Bronchial smooth muscle cell (primary cell): ENCODE measurements at places on chromosomes 3 and 15. TPM values are rescaled to one million over a fixed set of nuclear protein-coding genes. Genes with fewer than 3 reads are reported as not detected.

Gene ZNF662
- total RNA-seq = 1.3 and 2.0 TPM in 2 replicates

Gene HTR3E
- total RNA-seq = not detected in 2 replicates

Gene GXYLT2
- 24.1 and 34.0 TPM in 2 replicates for total RNA-seq

Gene SLC9C1
- not detected in 2 replicates for total RNA-seq

Gene CRTAP
- total RNA-seq = 204 and 253 TPM in 2 replicates

Gene PLA2G4D
- total RNA-seq = not detected in 2 replicates

Gene ZBTB38
- total RNA-seq = 45.3 and 86.2 TPM in 2 replicates

Gene CTXN2
- not detected in 2 replicates for total RNA-seq

Gene GPR156
- 0.09 and 0.32 TPM in 2 replicates for total RNA-seq

Gene RSL24D1
- 83.9 and 85.8 TPM in 2 replicates for total RNA-seq

Gene KPNA4
- 22.5 and 33.9 TPM in 2 replicates for total RNA-seq

Gene NR2E3
- 0.09 and 0.47 TPM in 2 replicates for total RNA-seq

Gene ROPN1
- not detected in 2 replicates for total RNA-seq

Gene MUC20
- total RNA-seq = 0.60 and 0.95 TPM in 2 replicates

Gene ABTB1
- 8.7 and 15.5 TPM in 2 replicates for total RNA-seq

Gene ACOX2
- total RNA-seq = 28.2 and 30.4 TPM in 2 replicates

Gene TRIM71
- not detected in 2 replicates for total RNA-seq

Gene FILIP1L
- total RNA-seq = 7.6 and 16.2 TPM in 2 replicates

Gene ZPLD1
- total RNA-seq = under 0.01 TPM in 2 replicates

Gene KBTBD12
- total RNA-seq = not detected in 2 replicates

Gene CYP19A1
- total RNA-seq = 1.7 and 1.8 TPM in 2 replicates

Gene RGMA
- 1.1 and 1.9 TPM in 2 replicates for total RNA-seq

Gene MASP1
- total RNA-seq = 10.1 and 15.3 TPM in 2 replicates

Gene BOC
- total RNA-seq = 2.8 and 3.5 TPM in 2 replicates
